ENCODE measurements at places on chromosomes 2 and 18.

DNA sequence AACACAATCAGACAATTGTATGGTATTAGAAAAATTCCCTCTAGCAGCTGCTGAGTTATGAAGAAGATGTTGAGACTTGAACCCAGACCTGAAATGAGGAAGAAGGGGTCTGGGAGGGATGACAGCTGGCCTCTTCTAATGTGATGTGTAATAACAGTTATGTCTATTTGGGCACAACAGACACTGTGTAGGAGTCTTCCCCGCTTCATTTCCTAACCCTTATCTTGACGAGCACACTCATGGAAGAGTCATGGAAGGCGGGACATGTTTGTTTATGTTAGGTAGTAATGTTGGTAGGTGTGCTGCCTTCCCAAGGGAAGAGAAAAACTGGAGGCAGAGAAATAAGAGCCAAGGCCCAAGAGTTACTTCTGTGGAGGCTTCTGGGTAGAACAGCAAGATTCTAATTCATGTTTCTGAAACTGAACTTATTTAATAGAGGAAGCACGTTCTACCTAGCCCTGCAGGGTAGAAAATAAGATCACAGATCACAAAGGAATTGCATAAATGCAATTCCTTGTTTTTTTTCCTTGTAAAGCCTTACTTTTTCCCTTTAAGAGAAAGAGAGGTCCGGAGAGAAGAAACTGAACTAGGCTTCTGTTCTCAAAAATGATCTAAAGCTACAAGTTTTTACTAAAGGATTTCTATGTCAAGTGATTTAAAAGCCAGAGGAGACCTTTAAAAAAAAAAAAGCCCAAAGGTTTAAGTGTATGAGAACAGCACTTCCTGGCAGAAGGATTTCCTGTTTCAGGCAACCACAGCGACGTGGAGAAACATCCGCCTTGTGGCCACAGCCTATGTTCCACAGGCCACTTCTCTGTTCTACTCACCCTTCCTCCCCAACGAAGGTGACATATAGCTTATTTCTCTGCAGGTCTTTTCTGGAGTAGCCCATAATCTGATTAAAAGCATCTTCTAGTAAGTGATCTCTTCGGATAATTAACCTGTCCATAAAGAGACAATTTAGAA lies 68.5 kb upstream of the STK17B start:
- DNase-seq, result no peak

DNA sequence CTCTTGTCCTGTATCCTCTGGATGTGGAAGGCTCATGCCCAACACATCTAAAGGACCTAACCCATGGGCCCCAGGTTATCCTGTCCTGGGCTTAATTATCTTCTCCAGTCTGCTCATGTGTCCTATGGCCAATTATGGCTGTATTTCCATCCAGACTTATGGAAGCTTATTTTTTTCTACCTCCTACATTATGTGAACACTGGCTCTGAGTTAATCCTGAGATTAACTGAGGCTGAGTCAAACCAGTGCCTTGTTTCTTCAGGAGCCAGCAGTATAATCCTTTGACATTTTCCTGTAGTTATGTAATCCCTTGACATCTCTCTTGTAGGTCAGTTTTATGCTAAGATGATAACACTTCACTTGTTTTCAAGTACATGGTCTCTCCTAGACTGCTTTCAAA lies 213.6 kb downstream of the PMAIP1 start:
- no peak for DNase-seq

DNA sequence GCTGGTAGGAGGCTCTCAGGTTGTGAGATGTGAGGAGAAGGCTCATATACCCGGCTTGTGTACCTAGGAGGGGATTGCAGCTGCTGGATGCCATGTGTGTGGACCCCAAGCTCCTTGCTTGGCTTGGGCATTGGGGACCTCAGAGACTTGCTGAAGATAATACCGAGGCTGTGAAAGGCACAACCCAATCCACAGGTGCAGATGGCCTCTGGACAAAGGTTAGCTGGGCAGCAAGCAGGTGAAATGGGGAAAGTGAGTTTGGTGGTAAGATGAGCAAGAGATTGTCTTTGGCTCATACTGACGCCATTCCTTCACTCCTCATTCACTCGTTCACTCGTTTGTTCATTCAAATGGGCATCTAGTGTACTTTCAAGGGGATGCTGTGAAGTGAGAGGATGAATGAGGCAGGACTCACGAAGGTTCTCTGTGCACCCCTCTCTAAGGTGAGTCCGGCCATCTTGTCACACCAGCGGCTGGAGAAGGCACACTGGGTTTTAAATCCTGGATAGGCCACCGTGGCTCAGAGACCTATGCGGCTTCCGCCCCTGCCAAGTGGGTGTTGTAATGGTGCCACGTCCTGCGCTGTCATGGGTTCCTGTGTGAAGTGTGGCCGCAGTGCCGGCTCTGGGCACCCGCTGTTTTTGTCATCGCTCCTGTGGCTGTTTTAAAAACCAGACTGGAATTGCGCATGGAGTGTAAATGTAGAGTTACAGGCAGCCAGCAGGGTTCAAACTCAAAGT lies 13.7 kb downstream of the FBLN7 start:
- DNase-seq, result no peak

GRCh38 chr2:11753452-11753885 lies 7.0 kb downstream of the LPIN1 start:
- DNase-seq, result no peak

Data from neural crest cell (in vitro differentiated cells).